ENCODE measurements at places on chromosomes 7 and 10.

- no peak for DNase-seq
These were observed 72.9 kb upstream of the LOXL4 start for GRCh38 chr10:98340940-98341310.

- DNase-seq, result no peak
These were observed 1567.3 kb upstream of the LRRTM3 start for GRCh38 chr10:65358565-65358964.

DNA sequence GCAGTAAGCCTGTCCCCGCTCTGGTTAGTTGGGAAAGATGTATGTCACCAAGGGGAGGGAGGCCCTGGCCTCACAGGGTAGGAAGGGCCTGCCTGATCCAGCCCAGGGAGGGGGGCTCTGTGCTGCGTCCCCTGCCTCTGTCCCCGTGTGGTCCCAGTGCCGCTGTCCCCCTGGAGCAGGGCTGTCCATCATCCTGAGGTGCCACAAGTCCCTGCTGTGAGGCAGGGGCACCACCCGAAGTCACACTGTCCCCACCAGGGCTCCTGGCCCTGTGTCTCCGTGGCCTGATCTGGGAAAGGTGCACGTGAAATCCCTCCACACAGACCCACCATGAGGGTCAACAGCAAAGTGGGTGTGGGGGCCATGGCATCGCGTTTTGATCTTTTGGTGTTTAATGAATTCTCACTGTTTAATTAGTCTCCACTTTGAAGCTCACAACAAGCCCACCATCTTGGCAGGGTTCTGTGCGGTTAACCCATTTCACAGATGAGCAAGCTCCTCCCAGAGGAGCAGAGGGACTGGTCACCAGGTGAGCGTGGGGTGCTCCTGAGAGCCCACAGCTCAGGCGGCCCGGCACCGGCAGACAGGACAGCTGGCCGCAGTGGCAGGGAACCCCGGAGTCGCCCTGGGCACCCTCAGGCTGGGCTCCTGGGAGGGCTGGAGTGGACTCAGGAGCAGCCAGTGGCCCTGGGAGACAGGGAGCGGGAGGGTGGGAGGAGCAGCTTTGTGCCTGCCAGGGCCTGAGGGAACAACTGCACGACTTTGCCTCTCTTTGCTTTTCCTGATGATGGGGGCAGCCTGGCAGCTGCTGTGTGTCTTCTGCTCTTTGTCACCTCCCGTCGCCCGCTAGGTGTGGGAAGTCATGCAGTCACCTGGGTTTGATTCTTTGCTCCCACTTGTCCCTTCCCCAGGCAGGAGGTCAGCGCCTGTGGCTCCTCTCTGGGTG lies 12.0 kb upstream of the CRYGN start:
- DNase-seq, result no peak

- DNase-seq, result no peak
These were observed 20.6 kb downstream of the CALML3 start for GRCh38 chr10:5545426-5545777.

DNA sequence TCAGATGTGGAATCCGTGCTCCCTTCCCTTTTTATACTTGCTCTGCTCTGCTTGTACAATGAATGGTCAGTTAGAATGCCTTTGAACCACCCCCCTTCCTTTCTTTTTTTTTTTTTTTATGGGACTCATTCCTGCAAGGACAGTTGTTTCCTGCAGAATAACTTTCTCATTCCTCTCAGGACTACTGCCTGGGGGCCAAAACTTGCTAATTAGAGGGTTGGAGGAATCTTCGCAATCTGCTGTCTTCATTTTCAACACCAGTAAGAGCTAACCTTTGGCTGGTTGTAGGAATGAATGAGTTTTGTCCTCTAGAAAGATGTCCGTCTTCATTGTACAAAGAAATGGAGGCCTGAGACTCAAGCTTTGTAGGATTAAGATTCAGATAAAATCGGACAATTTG lies 868.1 kb downstream of the LRMDA start:
- no peak for DNase-seq

DNA sequence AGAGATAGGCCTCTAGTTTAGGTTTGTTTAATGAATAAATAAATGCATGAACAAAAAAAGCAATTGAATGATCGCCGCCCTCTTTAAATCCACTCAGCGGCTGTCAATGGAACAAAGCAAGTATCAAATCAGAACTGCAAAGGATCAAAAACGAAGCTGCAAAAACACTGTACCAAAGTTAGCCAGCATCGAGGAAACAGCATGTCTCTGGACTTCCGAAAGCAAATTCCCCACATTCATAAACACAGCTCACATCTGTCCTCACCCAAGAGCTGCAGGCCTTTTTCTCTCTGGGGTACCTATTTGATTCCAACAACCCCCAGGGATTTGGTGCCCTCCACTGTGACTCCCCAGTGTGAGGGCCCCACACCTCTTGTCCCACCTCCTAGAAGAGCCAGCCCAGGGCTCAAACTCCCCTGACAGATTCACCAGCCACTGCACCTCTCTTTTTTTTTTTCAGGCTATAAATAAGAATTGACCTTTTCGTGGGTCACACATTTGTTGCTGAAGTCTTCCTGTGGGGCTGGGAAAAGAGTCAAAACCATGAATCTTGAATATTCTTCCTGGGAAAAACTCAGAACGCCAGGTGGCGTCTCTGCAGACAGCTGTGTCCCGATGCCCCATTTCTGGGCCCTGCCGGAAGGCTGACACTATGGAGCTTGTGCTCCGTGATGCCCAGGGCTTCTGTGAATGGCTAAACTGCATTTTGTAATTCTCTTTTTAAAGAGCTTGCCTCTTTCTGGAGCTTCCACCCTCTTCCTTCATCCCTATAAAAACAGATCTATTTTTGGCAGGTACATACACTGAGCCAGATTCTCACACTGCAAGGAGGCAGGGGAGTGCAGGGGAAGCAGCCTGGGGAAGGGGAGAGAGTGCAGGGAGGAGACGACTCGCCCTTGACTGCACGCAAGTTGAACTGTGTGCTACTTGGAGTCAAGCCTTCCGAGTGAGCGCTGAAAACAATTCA lies 51.7 kb downstream of the HSPA12A start:
- DNase-seq, result no peak

DNA sequence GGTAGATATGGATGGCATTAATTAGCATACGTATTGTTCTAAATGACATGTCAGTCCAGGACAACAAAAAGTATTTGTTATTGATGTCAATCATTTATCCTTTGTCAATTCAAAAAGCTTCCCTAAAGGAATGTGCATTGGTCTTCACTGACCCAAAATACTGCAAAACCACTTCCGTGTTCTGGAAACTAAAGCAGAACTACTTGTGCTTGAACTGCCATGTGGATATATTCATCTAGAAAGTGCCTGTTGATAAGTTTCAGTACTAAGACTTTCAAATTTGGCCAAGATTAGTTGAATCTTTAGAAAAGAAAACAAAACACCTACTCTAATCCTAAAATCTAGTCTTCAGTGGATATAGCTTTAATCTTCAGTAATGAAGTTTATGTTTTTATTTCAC lies 242.1 kb upstream of the PPP1R3A start:
- DNase-seq, result no peak

- no peak for DNase-seq
These were observed 6.9 kb upstream of the ACSL5 start for GRCh38 chr10:112366992-112367391.

- peak; percentile 19 for DNase-seq
These were observed 37.2 kb upstream of the PCBD1 start for GRCh38 chr10:70925377-70926225.

DNA sequence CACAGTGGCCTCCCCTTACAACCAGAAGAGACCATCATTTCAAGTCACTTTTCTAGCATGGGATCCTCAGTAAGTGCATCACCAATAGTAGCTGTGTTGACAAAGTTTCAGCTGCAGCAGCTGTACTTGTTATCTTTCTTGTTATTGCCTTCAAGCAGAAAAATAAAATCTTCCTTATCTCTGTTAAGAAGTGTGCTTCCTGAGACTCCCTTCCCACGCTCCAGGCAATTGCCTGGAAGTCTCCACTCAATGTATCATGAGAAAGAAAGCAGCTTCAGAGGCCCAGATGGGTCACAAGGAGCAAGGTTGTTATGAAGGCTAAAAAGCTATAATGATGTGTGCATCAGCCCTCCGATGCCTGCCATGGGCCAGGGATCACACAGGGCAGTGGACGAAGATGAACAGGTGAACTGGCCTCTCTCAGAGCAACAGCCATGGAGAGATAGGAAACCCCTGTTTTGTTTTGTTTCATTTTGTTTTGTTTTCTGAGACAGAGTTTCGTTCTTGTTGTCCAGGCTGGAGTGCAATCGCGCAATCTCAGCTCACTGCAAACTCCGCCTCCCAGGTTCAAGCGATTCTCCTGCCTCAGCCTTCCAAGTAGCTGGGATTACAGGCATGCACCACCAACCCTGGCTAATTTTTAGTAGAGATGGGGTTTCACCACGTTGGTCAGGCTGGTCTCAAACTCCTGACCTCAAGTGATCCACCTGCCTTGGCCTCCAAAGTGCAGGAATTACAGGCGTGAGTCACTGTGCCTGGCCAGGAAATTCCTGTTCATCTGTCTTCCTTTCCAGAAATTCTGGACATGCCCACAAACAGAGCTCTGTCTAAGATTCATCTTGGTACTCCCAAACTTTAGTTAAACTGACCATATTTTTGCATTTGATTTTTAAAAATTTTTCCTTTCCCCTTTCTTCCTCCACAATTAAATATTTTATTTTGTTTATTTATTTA lies 340.5 kb downstream of the TNS3 start:
- no peak for DNase-seq

- no peak for DNase-seq
These were observed 71.7 kb downstream of the PPP1R17 start for GRCh38 chr7:31758755-31759154.

DNA sequence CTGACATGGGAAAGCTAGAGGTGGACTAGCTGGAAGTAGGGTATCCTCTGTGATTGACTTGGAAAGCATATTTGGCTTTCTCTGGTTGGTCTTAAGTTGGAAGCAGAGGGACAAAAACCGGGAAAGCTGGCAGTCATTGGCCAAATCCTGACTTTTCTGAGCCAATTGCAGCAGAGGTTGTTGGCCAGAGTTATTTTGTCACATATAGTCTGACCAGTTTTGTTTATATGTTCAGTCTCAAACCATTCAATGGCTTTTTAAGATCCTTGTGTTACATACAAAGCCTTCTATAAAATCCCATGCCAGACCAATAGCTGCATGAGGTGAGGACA lies 6.3 kb downstream of the CFAP69 start:
- no peak for DNase-seq

DNA sequence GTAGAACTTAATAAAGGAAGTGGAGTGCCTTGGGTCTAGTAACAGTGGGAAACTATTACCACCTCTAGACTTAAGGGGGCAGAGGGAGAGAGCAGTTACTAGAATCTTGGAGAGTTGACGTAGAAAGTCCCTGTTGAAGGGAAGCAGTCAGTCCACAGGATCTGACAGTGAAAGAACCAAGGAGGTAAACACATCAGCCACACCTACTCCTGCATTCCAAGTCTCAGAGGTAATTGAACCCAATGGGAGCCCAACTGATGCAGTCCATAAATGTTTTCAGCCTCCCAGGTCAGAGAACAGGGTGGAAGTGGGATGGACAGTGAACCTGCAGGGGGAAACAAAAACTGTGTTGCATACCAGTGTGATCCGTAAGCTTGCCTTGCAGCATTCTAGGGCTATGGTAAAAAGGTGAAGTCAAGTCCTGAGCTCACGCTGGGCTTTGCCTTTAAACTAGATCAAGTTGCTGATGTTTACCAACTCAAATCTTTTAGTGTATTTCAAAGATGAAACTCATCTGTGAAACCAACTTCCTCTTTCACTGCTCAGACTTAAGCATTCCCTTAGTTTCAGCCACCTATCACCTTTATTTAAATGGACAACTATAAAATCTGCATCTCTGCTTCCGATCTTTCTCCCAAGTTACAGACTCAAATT lies 57.2 kb downstream of the SLC16A12 start:
- no peak for DNase-seq

DNA sequence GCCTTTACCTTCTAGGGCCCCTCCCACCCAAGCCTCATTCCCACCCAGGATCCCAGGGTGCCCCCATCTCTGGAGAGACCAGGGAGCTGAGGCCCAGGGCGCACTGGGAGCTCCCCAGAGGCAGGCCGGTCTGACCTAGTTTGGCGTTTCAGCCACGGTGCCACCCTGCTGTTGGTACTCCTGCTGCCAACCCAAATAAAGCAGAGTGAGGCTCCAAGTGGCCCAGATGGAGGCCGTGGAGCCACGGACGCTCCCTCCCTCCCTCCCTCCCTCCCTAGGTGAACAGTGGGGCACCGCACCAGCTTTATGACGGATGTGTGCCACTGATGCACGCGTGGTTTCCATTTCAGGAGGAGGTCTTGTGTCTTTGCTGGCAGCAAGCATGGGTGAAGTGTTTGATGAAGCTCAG lies 1.8 kb downstream of the INPP5A start:
- DNase-seq, result no peak

DNA sequence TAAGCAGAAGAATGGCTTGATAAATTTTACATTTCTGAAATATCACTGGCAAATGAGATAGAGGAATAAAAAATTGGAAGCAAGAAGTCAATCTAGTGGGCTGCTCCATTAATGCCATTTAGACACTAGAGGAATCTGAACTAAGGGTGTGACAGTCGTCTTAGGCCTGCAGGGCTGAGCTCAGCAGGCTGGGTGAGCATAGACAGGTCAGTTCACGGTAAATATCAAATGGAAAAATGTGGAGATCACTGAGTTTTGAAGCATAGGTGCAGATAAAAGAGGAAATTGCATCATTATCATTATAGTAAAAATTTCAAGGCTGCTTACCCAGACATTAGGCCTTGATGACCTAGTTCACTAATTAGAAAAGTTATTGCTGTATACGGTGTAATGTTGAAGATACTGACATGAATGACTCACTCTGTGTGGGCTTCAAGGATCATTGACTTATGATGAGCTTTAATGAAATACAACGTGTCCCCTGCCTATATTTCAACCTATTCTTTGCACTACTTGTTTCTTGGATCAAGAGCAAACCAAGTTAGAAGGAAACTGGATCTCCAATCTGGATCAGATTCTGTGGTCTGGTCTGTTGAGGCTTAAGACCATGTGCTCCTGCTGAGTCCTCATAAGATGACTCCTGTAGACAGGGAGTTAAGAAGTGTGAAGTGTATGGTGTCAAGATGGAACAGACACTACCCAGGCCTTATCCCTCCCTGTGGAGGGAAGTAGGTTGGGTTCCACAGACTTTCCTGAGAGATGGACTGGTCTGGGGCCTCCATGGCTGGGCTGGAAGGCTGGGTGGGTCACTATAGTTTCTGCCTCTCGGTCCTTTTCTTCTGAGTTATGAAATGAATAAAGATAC lies 3.6 kb downstream of the OR2F2 start:
- no peak for DNase-seq

- no peak for DNase-seq
These were observed 5.0 kb downstream of the PGAM2 start for GRCh38 chr7:44060091-44060947.

DNA sequence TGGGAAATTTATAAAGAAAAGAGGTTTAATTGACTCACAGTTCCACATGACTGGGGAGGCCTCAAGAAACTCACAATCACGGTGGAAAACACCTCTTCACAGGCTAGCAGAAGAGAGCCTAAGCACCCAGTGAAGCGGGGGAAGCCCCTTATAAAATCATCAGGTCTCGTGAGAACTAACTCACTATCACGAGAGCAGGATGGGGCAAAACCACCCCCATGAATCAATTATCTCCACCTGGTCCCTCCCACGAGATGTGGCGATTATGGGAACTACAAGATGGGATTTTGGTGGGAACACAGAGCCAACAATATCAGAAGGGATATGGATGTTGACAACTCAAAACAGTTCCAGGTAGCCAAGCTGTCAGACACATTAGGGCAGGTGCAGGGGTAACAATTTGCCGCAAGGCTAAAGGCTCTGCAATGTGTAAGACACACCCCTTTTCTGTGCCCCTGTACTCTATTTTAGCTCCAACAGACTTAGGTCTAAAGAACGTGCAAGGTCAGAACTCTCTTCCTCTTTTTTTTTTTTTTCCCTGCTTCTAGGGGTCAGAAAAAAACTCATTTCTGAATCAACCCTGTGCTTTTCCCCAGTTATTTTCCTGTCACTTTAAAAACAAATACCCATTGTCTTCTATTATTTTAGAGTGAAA lies 30.7 kb upstream of the RBM20 start:
- no peak for DNase-seq

Data from stimulated activated CD4-positive, alpha-beta T cell treated with anti-CD3 and anti-CD28 coated beads, Interleukin-12 subunit alpha, Interleukin-12 subunit beta, amount 100 ng/mL, for 24 hours (primary cell).